ENCODE measurements at places on chromosomes 4 and X. TPM values are rescaled to one million over a fixed set of nuclear protein-coding genes. Genes with fewer than 3 reads are reported as not detected.

DNA sequence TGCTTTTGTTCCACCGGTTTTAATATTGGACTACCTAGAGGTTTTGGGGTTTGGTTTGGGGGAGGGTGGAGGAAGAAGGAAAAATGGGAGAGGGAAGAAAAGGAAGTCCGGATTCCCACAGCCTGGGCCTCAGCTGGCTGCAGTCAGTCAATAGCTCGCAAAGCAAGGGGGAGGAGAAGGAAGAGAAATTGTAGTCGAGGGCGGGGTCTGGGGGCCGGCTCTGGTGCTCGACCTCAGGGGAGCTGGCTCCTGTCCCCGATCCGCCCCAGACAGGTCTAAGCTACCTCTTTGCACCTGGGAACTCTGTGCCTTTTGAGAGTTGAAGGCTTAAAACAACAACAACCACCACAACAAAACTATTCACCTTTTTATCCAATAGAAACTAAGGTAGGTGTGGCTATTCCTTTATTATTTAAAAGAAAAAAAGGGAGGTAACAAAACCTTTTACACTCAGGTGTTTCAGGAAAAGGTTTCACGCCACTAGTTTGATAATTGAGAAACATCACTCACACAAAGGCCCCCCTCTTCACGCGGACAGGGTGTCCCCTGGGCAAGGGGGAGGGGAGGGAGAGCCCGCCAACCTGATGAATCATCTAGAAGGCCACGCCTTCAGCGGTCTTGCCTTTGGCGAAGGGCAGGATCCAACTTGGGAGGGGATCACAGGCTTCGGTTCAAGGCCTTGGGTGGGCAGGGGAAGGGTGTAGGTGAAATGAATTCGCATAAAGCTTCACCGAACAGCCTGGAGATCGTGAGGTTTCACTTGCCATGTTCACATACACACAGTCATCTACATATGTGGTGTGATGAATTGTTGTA is 1.6 kb upstream of the LNX1 start:
- peaks cover 6% of the 10 kb centered on the region for H3K4me1 ChIP-seq
- no peaks in the 10 kb centered on the region for H3K36me3 ChIP-seq
- H3K27me3 ChIP-seq: no peaks in the 10 kb centered on the region

DNA sequence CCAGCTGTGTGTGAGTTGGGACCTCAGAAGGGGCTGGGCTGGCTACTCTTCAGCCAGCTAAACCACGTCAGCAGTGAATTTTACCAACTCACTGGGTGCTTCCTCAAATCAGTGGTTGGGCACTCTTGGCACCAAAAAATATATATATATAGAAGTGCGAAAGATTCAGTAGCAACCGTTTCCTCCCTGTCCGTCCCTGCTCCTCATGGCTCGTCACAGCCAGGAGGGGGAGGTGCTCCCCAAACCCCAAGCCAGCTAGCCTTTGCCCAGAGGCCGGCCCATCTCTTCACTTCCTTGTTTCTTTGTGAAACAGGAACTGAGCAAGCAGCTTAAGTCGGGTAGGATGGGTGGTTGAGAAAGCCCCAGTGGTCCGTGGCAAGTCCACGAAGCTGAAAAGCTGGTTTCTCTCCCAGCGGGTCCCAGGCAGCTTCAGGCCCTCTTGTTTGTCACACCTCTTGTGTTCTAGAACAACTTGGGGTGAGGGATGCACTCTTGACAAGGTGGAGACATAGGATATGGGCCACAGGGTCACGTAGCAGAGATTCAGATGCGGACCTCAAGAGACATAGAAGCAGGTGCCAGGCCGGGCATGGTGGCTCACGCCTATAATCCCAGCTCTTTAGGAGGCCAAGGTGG is 6.8 kb upstream of the SASH3 start:
- no peaks in the 10 kb centered on the region for H3K36me3 ChIP-seq
- peaks cover 6% of the 10 kb centered on the region for H3K27me3 ChIP-seq
- no peak overlapping the region for H3K4me3 ChIP-seq
- H3K27ac ChIP-seq: no peak overlapping the region
- H3K4me1 ChIP-seq: no peaks in the 10 kb centered on the region

DNA sequence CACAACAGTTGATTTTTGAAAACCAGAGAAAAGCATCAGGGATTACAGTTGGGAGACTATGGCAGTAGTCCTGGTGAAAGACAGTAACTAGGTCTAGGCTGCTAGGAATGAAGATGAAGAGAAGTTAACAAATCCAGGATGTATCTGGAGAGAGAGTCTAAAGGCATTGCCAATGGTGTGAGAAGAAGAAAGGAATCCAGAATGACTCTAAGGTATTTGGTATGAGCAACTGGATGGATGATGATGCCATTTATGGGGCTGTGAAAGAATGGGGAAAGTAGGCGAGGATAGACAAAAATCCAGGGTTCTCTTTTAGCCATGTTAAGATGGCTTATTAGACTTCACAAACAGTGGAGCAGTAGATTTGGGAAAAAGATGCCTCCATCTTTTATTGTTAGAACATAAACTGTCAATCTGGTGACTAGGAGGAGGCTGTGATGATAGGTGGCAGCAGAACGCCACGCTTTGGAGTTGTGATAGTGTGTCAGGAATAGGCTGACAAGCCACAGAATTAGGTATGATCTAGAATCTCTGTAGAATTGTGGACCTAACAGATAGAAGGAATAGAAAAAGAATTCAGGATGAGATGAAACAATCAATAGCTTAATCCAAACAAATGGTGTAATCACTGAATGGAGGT is 27.3 kb upstream of the JADE1 start:
- H3K36me3 ChIP-seq: no peaks in the 10 kb centered on the region
- H3K4me1 ChIP-seq: peaks cover 22% of the 10 kb centered on the region
- DNase-seq: peak; percentile 29
- H3K27me3 ChIP-seq: no peaks in the 10 kb centered on the region
- peak overlapping the region; percentile 1 for H3K27ac ChIP-seq
- no peak overlapping the region for H3K4me3 ChIP-seq

GRCh38 chr4:53640576-53641453 is 49.5 kb upstream of the LNX1 start:
- H3K4me1 ChIP-seq: no peaks in the 10 kb centered on the region
- H3K36me3 ChIP-seq: no peaks in the 10 kb centered on the region
- no peak overlapping the region for H3K4me3 ChIP-seq
- H3K27me3 ChIP-seq: no peaks in the 10 kb centered on the region

DNA sequence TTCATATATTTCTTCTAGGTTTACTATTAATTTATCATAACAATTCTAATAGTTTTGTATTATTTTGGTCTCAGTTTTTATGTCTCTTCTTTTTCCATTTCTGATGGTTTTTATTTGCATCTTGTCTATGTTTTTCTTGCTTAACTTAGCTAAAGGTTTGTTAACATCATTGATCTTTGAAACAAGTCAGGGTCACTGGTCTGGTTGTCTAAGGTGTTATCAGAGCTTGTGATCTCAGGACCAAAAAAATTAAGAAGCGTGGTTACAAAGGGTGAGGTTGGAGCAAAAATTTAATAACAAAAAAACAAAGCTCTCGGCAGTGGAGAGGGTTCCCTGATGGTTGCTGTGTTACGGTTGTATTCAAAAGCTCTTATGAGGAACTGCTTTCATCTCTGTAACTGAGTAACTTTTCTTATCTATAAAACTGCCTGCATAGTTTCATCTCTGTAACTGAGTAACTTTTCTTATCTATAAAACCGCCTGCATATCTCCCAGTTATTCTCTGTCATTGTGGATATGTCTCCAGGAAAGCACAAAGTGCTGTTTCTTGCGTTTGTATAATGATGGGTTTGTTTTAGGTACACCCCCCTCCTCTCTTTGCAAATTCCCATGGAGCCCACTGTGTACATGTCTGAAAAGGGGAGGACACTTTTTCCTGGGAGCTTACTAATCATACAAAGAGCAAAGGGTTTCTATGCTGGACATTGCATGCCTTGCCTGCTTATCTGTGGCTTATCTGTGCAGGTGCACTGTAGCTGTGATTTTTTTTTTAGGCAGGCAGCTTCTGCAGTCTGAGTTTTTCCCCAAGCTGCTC is 62.4 kb upstream of the UGT2B15 start:
- no peaks in the 10 kb centered on the region for H3K36me3 ChIP-seq
- no peak overlapping the region for H3K27ac ChIP-seq
- H3K4me3 ChIP-seq: no peak overlapping the region
- H3K4me1 ChIP-seq: no peaks in the 10 kb centered on the region
- no peaks in the 10 kb centered on the region for H3K27me3 ChIP-seq

DNA sequence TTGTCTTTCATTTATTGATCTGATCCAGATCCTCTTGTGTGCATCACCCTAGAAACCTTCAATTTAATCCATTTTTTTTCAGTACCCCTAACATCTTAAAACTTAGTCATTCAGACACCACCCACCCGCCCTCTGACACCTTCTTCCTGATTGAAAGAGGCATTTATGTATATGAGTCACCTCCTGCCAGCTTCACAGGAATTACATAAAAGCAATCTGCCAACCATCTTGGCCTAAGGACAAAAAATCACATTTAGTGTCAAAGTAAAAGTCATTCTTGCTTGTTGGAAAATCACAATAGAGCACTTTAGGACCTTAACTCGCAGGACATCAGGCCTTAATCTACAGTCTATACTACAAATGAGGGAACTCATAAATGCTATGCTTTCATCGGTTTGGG is 52.1 kb downstream of the NDST3 start:
- DNase-seq: peak; percentile 64
- no peak overlapping the region for H3K4me3 ChIP-seq
- peaks cover 5% of the 10 kb centered on the region for H3K27me3 ChIP-seq
- peaks cover 24% of the 10 kb centered on the region for H3K4me1 ChIP-seq

DNA sequence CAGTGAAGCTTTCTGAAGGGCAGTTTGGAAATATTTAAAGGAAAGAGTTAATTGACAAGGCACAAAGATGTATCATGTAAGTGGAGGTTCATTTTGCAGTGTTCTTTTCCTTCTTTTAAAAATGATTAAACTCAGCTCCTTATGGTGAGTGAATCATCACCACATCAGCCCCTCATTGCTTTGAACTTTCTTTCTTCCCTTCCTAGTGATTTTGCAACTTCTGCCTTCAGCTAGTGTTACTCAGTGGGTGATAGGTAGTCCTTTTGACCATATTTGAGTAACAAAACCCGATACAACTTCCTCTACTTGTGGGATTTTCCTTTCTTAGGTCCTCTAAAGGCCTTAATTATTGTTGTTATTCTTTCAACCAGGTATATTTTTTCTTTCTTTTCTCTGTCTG is 8.2 kb downstream of the ZCCHC4 start:
- peaks cover 23% of the 10 kb centered on the region for H3K36me3 ChIP-seq
- peaks cover 2% of the 10 kb centered on the region for H3K27me3 ChIP-seq
- DNase-seq: peak; percentile 82
- peaks cover 47% of the 10 kb centered on the region for H3K4me1 ChIP-seq
- peak overlapping the region; percentile 90 for H3K27ac ChIP-seq
- H3K4me3 ChIP-seq: peak overlapping the region; percentile 61

GRCh38 chr4:183186813-183187212 is 87.8 kb downstream of the WWC2 start:
- peaks cover 58% of the 10 kb centered on the region for H3K4me1 ChIP-seq
- DNase-seq: no peak
- no peak overlapping the region for H3K27ac ChIP-seq
- H3K27me3 ChIP-seq: no peaks in the 10 kb centered on the region

GRCh38 chr4:54588404-54588803 is 69.4 kb upstream of the KIT start:
- H3K36me3 ChIP-seq: no peaks in the 10 kb centered on the region
- peaks cover 4% of the 10 kb centered on the region for H3K27me3 ChIP-seq
- no peak overlapping the region for H3K27ac ChIP-seq
- H3K4me1 ChIP-seq: peaks cover 30% of the 10 kb centered on the region
- no peak overlapping the region for H3K4me3 ChIP-seq

DNA sequence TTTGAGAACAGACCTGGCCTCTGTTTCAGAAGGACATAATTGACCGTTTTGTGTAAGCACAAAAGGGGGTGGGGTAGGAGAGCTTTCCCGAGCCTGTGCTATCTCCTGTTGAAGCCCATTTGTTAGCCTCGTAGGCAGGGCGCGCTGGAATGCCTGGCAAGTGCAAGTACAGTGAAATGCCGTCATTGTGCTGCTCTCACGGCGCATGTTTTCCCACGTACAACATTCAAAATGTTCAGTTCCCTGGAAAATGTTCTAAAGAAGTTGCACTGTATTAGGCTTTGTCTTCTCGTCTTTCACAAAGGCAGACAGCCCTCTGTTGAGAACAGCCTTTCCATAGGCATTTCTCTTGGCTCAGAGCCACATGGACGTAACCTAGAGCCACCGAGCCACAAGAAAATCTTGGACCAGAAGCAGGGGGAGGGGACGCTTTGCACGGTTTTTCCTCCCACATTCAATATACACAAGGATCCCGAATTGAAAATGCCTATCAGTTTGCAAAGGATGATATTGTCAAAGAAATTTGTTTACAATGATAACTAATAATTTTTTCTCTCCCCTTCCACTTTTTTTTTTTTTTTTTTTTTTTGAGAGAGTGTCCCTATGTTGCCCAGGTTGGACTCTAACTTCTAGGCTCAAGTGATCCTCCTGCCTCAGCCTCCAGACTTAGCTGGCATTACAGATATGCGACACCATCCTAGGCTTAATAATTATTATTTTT is 54.6 kb upstream of the RAPGEF2 start:
- peak overlapping the region; percentile 77 for H3K4me3 ChIP-seq
- no peaks in the 10 kb centered on the region for H3K36me3 ChIP-seq
- H3K4me1 ChIP-seq: peaks cover 25% of the 10 kb centered on the region

Gene UGT2A1
- total RNA-seq: not detected

Gene RCHY1
- 17.6 TPM for total RNA-seq

Gene GBA3
- not detected for total RNA-seq

Gene SLC7A11
- 10.6 TPM for total RNA-seq

Gene AREG
- 0.77 TPM for total RNA-seq

Gene COL4A6
- total RNA-seq: 0.12 TPM

Gene CXorf49B
- not detected for total RNA-seq

Gene AWAT2
- not detected for total RNA-seq

Gene GLOD5
- total RNA-seq: not detected

Gene GUCY1B1
- not detected for total RNA-seq

Measured in HFFc6 (cell line).